ENCODE measurements at places on chromosomes 3 and 15.

DNA sequence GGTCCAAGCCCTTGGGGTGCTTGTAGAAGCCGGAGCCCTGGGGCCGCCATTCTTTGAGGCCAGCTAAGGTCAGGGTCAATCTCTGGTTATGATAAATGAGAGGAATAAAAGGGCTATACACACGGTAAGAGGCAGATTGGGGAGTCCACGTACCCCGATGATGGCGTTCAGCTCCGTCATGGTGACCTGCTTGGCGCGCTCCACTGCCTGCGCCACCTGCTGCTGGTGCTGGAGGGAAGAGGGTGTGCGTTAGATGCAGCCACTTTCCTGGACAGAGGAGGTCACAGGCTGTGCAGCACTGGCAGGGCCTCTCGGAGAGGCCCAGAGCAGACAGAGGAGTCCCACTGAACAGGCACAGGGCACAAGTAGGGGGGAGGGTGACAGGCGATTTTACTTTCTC, 23.3 kb downstream of the TLE3 start:
- no peak for DNase-seq

DNA sequence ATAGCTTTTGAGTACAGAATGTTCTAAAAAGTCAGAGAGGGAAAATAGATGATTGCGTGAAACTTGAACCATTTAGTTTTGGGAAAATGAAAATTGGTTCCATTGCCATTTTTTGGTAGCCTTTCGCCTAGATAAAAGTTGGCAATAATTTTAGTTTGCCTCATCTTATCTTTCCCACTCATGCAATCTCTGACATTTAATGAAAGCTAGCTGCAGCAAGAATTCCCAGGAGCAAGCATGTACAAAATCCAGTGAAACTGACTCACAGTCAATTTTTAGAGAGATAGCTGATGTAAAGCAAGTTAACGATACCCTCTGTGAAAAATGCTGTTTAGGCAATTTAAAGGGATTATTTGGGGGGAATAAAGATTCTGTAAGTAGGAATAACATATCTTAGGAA, 797.4 kb downstream of the GRM7 start:
- no peak for DNase-seq

- no peak for DNase-seq
Observed at GRCh38 chr15:78149805-78150751, 916 bp downstream of the IDH3A start.

DNA sequence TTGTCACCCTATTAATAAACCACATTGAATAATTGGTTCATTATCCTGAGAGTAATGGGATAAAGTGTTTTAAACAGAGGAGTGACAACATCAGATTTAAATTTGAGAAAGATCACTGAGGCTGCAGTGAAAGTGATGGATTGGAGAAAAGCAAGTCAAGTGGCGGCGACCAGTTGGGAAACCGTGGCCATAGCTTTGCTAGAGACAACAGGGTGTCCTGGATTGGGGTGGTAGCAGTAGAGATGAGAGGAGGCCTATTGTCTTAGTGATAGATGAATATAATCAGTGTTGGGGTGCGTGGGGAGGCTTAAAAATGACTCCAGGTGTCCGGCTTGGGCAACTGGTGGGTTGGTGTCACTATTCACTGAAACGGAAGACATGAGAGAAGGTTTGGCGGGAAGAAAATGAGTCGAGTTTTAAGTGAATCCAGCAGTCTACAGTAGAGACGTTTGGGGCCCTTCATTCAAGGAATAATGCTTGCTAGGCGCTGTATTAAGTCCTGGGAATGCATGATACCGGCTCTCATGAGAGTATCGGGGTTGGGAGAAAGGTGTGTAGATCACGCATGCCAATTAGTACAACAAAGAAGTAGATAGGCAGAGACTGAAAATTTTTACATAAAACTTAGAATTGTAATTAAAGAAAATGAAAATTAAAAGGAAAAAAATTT, 819 bp downstream of the NEK4 start:
- DNase-seq, result no peak

DNA sequence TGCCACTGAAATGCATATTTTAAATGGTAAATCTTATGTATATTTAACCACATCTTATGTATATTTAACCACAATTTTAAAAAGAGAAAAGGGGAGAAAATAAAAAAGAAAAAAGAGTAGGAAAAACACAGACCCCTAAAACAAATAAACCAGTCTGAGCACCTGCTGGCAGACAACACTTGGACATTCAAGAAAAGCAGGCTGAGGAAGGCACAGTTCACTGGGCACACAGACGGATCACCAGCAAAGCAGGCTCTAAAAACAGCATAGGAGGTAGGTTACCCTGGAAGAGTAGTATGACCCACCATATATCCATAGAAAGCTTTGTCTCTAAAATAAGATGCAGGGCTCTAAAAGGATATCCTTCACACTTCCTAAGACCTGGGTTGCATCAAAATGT, 27.0 kb downstream of the AAGAB start:
- DNase-seq, result no peak

DNA sequence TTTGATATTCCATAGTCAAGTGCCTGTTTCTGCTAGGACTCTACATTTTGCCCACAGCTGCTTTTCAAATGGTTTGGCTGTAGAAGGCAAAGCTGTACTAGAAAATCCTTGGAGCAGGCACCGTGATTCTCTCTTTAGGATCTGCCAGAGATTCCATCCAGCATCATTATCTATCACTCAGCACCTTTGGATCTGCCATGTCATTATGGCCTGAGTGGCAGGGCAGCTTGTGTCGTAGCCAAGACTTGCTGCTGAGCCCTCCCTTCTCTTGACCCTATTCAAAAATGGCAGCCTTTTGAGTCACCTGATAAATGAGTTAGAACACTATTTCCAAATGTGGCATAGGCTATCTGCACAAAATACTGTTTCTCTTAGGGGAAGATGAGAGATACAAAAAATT, 8.1 kb upstream of the CMSS1 start:
- DNase-seq, result no peak

DNA sequence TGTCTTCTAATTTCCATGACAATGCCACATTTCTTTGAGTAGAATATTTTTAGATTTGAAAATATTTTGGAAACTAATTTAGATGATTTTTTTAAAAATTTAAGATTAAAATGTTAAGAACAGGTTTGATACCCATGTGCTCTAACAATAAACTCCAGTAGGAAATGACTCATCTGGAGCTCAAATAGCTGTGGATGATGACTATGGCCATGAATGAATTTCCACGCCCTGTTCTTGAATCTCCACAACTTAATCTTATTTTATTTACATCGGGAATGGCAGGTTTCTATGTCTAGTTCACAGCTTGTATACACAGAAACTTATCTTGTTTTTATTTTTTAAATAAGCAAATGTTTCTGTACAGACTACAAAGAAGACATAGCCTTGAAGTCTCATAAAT, 726.8 kb downstream of the NAALADL2 start:
- no peak for DNase-seq

- no peak for DNase-seq
Observed at GRCh38 chr15:61479613-61480012, 250.5 kb upstream of the RORA start.

GRCh38 chr3:63617391-63617790, 35.1 kb upstream of the SNTN start:
- DNase-seq, result no peak

GRCh38 chr3:8278448-8278847, 223.2 kb upstream of the LMCD1 start:
- no peak for DNase-seq

- no peak for DNase-seq
Observed at GRCh38 chr3:64400706-64401105, 175.4 kb upstream of the PRICKLE2 start.

- DNase-seq, result no peak
Observed at GRCh38 chr3:44339181-44340057, 853 bp downstream of the TCAIM start.

GRCh38 chr3:195403244-195403643, 39.6 kb downstream of the ACAP2 start:
- no peak for DNase-seq

DNA sequence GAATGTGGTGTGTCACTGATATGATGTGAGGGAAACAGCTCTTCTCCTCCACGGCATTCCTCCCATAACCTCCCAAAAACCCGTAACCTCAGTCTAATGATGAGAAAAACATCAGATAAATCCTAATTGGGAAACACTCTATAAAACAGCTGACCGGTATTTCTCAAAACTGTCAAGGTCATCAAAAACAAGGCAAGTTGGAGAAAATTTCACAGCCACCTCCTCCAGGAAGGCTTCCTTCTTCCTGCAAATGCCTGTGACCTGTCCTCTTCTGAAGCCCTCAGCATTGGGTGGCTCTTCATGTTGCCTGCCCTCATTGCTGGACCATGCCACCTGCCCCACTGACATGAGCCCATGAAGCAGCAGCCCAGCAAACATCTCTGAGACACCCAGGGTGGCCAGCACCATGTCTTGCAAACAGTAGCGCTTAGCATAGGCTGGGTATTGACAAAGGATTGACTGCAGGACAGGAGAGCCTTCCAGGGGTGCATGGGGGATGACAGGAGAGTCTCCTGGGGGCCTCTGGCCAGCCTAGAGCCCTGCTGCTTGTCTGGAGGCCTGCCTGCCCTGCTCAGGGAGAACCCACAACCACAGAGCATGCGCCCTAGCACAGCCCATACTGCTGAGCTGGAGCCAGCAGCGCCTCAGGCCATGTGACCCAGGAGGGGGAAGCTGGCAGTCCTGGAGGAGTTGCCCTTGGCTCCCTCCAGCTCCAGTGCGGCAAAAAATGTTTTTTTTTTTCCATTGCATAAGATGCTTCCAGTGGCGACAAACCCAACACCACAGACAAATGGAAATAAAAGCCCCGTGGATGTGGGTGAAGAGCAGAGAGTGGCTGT, 49.7 kb downstream of the XXYLT1 start:
- DNase-seq, result no peak

- no peak for DNase-seq
Observed at GRCh38 chr3:43062564-43063040, 43.3 kb downstream of the POMGNT2 start.

GRCh38 chr3:156536524-156537316, 18.2 kb downstream of the SSR3 start:
- DNase-seq, result no peak

- DNase-seq, result no peak
Observed at GRCh38 chr15:28125673-28126651, 26.8 kb upstream of the OCA2 start.

DNA sequence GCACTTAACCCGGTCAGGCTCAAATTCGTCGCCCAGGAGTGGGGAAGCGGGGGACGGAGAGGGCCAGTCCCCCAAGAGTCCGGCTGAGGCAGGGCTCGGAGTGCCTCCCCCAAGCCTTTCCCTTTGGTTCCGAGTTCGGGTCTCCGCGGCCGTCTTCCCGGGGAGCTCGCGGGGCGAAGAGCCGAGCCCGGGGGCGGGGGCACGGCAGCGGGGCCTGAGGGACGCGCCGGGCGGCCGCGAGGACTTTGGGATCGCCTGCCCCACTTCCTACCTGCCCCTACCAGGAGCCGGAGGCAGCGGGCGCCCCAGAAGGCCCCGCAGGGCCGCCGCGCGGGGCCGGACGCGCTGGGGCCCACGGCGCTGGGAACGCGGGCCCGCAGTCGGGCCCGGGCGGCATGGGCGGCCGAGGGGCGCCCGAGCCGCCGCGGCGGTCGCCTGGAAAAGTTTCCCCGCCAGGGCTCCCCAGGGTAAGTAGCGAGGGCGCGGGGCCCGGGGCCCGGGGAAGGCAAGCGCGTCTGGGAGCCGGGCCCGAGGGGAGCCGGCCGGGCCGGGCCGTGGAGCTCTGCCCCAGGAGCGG, 2.8 kb downstream of the FURIN start:
- no peak for DNase-seq

Measured in activated T-cell treated with anti-CD3 and anti-CD28 coated beads for 4 hours (primary cell).